ENCODE measurements at places on chromosomes 5 and 9.

GRCh38 chr5:60639544-60639943 lies 60.4 kb downstream of the DEPDC1B start:
- DNase-seq = no peak

GRCh38 chr5:80184235-80185023 lies 71.4 kb downstream of the SERINC5 start:
- DNase-seq = no peak

GRCh38 chr9:677461-678097 lies 163.9 kb upstream of the DMRT1 start:
- DNase-seq = no peak

- DNase-seq = no peak
Measured at GRCh38 chr5:123000731-123001130, 35.8 kb downstream of the PPIC start.
